HepG2 (cell line): ENCODE measurements at places on chromosomes 16 and 17. TPM values are rescaled to one million over a fixed set of nuclear protein-coding genes. Genes with fewer than 3 reads are reported as not detected.
A peak's percentile ranks its signal among the peaks of the same experiment; 100 is the strongest.

Gene GNG13
- total RNA-seq, result not detected in 2 replicates

Gene RGS9
- 0.44 and 0.66 TPM in 2 replicates for total RNA-seq

Gene KRTAP4-3
- total RNA-seq, result not detected in 2 replicates

Gene SALL1
- 12.3 and 18.5 TPM in 2 replicates for total RNA-seq

Gene KCNJ18
- not detected in 2 replicates for total RNA-seq

Gene FSCN2
- not detected in 2 replicates for total RNA-seq

Gene NUDT16L1
- total RNA-seq, result 40.5 and 41.0 TPM in 2 replicates

Gene C17orf107
- 0.20 TPM in 1 of 2 replicates, not detected in the other for total RNA-seq

GRCh38 chr17:53765609-53766008 lies 57.1 kb upstream of the KIF2B start:
- DNase-seq, result no peak

DNA sequence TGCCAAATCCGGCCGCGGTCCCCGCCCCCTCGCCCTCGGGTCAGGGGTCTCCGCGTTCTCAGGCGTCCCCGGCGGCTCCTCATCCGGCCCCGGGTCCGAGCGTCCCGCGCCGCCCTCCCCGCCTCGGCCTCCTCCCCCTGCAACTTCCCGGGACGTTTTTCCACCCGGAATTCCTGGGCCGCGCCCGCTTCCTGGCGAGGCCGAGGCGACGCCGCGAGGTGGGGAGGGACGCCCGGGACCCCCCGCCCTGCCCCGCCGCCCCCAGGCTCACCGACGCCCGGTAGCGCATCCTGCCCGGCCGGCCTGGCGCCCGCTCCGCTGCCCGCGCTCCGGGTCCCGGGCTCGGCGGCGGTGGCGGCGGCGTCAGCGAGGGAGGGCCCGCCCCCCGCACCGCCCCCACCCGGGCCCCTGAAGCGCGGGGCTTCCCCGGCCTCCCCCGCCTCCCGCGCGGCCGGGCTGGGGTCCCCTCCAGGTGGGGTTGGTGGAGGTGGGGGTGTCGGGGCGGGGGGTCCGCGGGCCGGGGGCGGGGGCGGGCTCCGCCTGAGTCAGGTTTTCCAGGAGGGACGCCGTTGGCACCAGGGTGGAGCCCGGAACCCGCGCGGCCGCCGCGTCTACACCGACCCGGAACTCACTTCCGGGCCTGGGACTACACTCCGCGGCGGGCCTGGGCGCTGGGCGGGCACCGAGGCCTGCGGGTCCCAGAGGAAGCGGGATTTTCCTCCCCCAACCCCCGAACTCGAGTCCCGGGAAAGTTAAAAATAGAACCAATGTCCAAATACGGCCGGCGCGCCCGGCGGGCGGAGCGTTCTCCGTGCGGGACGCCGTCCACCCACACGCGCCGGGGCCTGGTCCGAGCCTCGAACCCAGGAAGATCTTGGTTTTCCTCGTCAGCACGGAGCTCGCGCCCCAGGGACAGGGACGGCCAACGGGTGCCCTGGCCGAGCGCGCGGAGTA lies 6.8 kb downstream of the MYO1C start:
- DNase-seq, result peak; percentile 12

- DNase-seq, result no peak
Measured at GRCh38 chr17:39687101-39687545, 734 bp downstream of the PGAP3 start.

GRCh38 chr16:57202095-57202886 lies 16.2 kb downstream of the RSPRY1 start:
- no peak for DNase-seq

GRCh38 chr17:18006495-18007239 lies 32.3 kb downstream of the ATPAF2 start:
- DNase-seq, result no peak

DNA sequence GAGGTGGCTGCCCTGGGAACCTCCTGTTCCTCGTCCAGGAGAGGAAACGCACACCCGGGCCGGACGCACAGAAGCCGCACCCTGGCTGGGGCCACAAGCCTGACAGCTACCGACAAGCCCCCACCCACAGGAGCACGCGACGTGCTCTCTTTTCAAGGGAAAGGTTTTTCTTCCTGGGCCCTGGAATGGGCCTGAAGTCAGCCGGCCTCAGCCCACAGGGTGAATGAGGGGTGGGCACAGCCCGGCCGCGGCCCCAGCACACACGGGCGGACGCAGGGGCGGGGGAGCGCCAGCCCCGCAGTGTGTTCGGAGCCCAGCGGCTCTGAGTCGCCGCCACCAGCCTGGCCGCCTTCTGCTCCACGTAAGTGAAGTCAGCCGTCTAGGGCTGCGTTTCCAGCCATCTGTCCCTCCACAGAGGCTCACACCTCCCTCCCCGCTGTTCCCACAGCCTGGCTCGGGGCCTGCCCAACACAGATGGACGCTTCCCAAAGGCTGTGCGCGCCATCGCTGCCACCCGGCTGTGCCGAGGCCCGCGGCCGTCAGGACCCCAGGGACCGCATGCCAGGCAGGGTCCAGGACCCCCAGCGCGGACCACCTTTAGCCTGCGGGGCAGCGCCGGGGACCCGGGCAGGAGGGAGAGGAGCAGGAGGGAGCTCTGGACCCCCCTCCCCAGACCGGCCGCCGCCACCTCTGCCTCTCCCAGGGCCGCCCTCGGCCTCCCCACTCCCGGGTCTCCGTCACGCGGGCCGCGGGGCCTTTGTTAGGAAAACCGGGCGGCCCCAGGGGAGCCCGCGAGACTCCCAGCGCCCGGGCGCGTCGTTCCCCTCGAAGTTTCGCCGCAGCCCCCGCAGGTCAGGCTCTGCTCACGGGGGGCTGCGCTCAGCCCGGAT lies 36.8 kb downstream of the CBFA2T3 start:
- DNase-seq, result no peak

DNA sequence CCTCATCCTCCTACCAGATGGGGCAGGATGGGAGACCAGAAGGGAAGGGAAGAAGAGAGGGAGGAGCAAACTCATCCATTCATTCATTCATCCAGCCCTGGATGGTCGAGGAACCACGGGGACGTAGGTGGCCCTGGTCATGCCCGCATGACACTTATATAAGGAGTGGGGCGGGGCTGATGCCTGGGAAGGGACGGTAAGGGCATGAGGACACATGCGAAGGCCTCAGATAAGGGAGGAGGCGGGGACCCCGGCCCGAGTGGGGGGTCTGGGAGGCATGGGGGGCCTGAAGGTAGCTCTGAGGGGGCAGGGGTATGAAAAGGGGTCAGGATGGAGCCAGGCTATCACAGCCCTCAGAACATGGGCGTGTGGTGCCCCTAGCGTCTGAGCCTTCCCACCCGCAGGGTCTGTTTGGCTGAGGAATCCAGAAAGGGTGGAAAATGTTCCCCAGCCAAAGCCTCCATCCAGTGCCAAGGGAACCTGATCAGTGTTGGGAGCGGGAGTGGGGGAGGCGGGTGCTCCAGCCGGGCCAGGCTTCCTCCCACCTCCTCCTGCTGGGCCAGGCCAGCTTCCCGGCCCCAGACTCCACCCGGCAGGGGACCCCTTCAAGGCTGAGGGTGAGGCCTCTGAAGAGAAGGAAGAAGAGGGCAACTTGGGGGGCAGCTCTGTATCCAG lies 17.6 kb upstream of the CD79B start:
- DNase-seq, result no peak

GRCh38 chr16:25089351-25089750 lies 22.2 kb upstream of the LCMT1 start:
- no peak for DNase-seq

- DNase-seq, result no peak
Measured at GRCh38 chr17:13484020-13484419, 117.7 kb downstream of the HS3ST3A1 start.

DNA sequence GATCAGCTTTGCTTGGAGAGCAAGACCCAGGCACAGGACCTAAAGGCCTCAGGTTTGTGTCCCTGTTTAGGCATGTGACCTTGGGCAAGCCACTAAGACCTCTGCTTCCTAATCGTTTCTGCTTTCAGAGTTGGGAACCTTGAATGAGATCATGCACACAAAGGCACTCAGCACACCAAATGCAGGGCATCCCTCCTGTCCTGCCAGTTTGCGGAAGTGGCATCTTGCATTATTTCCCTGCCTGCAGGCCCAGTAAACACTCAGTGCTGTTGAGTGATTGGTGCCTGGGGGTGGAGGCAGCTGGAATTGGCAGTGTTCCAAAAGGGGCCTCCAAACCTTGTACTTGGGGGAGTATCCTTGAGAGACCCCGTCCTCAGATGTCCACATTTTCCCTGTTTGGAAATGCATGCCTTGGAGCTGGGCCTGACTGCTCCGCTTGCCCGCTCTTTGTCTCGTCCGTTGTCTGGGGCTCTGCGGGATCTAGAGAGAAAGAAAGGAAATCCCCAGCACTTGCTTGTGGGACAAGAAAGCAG lies 28.7 kb downstream of the MRM1 start:
- DNase-seq, result no peak

GRCh38 chr16:29899516-29900101 lies at the start of gene SEZ6L2:
Gene SEZ6L2, minus strand, starts transcription at chr16:29899550. Its CDS starts 531 bp downstream, at chr16:29899019.
- DNase-seq, result peak; percentile 94

DNA sequence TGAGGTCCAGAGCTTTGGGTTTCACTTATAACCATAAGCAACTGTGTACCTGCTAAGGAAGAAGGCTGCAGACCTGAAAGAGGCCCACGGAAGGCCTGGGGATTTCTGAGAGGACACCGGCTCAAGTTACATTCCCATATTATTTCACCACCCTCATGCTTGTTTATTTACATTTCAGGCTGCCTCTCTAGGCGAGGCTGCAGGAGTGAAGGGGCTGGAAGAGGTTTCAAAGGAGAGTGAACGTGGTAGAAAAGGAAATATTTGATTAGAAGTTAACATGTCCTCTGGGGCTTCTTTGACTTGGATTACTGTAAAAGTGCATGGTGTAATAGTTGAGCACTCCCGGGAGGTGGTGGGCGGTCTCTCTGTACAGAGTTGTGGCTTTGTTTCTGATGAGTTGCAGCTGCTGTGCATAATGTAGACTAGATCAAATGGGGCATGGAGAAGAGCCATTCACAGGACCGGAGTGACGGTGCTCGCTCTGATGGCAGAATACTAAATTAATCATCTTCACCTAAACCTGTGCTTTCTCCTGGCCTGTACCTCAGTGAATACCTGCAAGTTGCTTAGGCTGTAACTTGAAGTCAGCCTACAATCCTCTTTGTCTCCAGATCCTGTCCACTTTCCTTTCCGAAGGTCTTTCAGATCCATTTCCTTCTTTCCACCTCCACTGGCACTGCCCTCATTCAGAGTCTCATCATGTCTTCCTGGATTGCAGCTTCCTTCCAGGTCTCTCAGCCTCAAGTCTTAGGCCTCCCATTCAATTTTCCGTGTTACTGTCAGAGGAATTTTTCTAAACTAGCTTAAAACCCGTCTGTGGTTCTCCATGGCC lies 1.9 kb upstream of the CPD start:
- DNase-seq, result peak; percentile 88

- no peak for DNase-seq
Measured at GRCh38 chr16:88722784-88723506, 16.6 kb downstream of the CTU2 start.

- DNase-seq, result no peak
Measured at GRCh38 chr16:14640538-14640937, 7.8 kb downstream of the BFAR start.

DNA sequence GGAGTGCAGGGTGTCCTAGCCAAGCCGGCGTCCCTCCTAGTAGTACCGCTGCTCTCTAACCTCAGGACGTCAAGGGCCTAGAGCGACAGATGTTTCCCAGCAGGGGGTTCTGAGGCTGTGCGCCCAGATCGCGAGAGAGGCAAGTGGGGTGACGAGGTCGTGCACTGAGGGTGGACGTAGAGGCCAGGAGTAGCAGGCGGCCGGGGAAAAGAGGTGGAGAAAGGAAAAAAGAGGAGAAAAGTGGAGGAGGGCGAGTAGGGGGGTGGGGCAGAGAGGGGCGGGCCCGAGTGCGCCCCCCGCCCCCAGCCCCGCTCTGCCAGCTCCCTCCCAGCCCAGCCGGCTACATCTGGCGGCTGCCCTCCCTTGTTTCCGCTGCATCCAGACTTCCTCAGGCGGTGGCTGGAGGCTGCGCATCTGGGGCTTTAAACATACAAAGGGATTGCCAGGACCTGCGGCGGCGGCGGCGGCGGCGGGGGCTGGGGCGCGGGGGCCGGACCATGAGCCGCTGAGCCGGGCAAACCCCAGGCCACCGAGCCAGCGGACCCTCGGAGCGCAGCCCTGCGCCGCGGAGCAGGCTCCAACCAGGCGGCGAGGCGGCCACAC lies at the start of gene MMP2:
TSS of gene MMP2 (plus strand) at position 372 of the 603 bp plus-strand sequence. CDS start 282 bp downstream, outside the sequence.
- DNase-seq, result no peak

- DNase-seq, result no peak
Measured at GRCh38 chr16:51084074-51084928, 66.8 kb downstream of the SALL1 start.

- DNase-seq, result peak; percentile 57
Measured at GRCh38 chr17:78396441-78397337, 18.2 kb downstream of the PGS1 start.

- no peak for DNase-seq
Measured at GRCh38 chr17:10292057-10292937, 80.5 kb downstream of the MYH13 start.

DNA sequence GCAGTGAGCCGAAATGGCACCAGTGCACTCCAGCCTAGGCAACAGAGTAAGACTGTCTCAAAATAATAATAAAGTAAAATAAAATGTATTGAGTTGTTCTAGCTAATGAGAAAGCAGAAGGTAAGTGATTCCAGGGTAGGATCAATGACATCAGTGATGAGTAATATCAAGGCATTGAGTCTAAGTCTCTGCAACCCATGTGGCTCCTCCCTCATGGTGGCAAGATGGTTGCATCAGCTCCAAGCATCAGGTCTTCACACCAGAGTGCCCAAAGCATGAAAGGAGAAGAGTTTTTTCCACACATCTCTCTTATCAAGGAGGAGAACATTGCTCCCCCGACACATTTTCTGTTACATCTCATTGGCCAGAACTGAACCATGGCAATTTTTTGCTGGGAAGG lies 34.8 kb upstream of the GAS7 start:
- no peak for DNase-seq

GRCh38 chr17:66717641-66718058 lies 117.3 kb upstream of the CACNG5 start:
- no peak for DNase-seq

GRCh38 chr16:87132361-87133014 lies 184.7 kb downstream of the C16orf95 start:
- peak; percentile 73 for DNase-seq

- DNase-seq, result no peak
Measured at GRCh38 chr16:51048544-51048943, 102.5 kb downstream of the SALL1 start.

- peak; percentile 45 for DNase-seq
Measured at GRCh38 chr17:78013683-78014467, 55.4 kb downstream of the TNRC6C start.

- DNase-seq, result no peak
Measured at GRCh38 chr16:58346831-58347371, 45.4 kb upstream of the GINS3 start.
